Regular cardiac myocyte (primary cell): ENCODE measurements at places on chromosomes 3 and 15. TPM values are rescaled to one million over a fixed set of nuclear protein-coding genes. Genes with fewer than 3 reads are reported as not detected.

Gene CCR3
- not detected in 2 replicates for total RNA-seq

Gene PPM1L
- 1.7 and 2.3 TPM in 2 replicates for total RNA-seq

Gene CHRNB4
- total RNA-seq, result not detected in 2 replicates

Gene ACAN
- total RNA-seq, result 7.0 and 7.9 TPM in 2 replicates

Gene FSD2
- under 0.01 TPM in 1 of 2 replicates, not detected in the other for total RNA-seq

Gene ALDH1A2
- 4.5 and 8.8 TPM in 2 replicates for total RNA-seq

Gene ANKRD63
- total RNA-seq, result not detected in 2 replicates

Gene EXD1
- under 0.01 TPM in 1 of 2 replicates, not detected in the other for total RNA-seq

Gene TUBGCP4
- total RNA-seq, result 12.1 and 12.5 TPM in 2 replicates

Gene FAM227B
- 2.3 and 2.5 TPM in 2 replicates for total RNA-seq

Gene STAC
- total RNA-seq, result 26.2 and 44.7 TPM in 2 replicates

Gene LSAMP
- under 0.01 and 0.28 TPM in 2 replicates for total RNA-seq

Gene COL6A5
- not detected in 2 replicates for total RNA-seq

Gene POLQ
- total RNA-seq, result 1.7 and 11.3 TPM in 2 replicates

Gene ATP13A4
- total RNA-seq, result 0.19 and 0.56 TPM in 2 replicates

Gene DAZL
- total RNA-seq, result not detected in 2 replicates

Gene AZI2
- 61.2 and 134 TPM in 2 replicates for total RNA-seq

Gene UBE2E2
- total RNA-seq, result 63.3 and 84.3 TPM in 2 replicates

Gene CAPN3
- 0.77 and 2.0 TPM in 2 replicates for total RNA-seq

Gene LRRC49
- total RNA-seq, result 12.4 and 13.0 TPM in 2 replicates

Gene SEMA5B
- under 0.01 and 0.28 TPM in 2 replicates for total RNA-seq

Gene CCDC54
- total RNA-seq, result not detected in 2 replicates

Gene MNS1
- 0.85 and 4.8 TPM in 2 replicates for total RNA-seq

Gene FANCD2OS
- not detected in 2 replicates for total RNA-seq

Gene ADAMTSL3
- total RNA-seq, result 0.38 and 1.7 TPM in 2 replicates

Gene ANKRD34C
- not detected in 2 replicates for total RNA-seq

Gene U2SURP
- 44.8 and 46.4 TPM in 2 replicates for total RNA-seq

Gene FBXL22
- total RNA-seq, result 0.58 and 2.0 TPM in 2 replicates

Gene MCCC1
- 16.3 and 27.4 TPM in 2 replicates for total RNA-seq

Gene NKIRAS1
- 16.9 and 21.7 TPM in 2 replicates for total RNA-seq

Gene CCR9
- total RNA-seq, result not detected in 2 replicates

Gene OR5K2
- total RNA-seq, result not detected in 2 replicates

Gene CLRN1
- total RNA-seq, result not detected in 2 replicates

Gene CDCP1
- 16.5 and 37.5 TPM in 2 replicates for total RNA-seq

Gene CYP1A2
- total RNA-seq, result not detected in 2 replicates

Gene CTXND1
- not detected in 2 replicates for total RNA-seq

Gene LMAN1L
- total RNA-seq, result not detected in 2 replicates

Gene PTX3
- 1,917 and 2,581 TPM in 2 replicates for total RNA-seq

Gene TTC23
- 17.8 and 34.4 TPM in 2 replicates for total RNA-seq

Gene NBEAL2
- total RNA-seq, result 2.7 and 3.4 TPM in 2 replicates

Gene ELP6
- total RNA-seq, result 24.0 and 40.6 TPM in 2 replicates

Gene LDHAL6B
- not detected in 2 replicates for total RNA-seq

Gene OCA2
- not detected in 2 replicates for total RNA-seq

Gene ADIPOQ
- total RNA-seq, result not detected in 2 replicates

Gene COPS2
- total RNA-seq, result 60.0 and 95.6 TPM in 2 replicates

Gene IL17RB
- under 0.01 TPM in 1 of 2 replicates, not detected in the other for total RNA-seq

Gene PRRT3
- total RNA-seq, result 1.2 and 2.0 TPM in 2 replicates

Gene APBA2
- 12.1 and 13.8 TPM in 2 replicates for total RNA-seq

Gene TM4SF18
- 0.56 and 0.77 TPM in 2 replicates for total RNA-seq

Gene CPNE4
- total RNA-seq, result not detected in 2 replicates

Gene GRAMD2A
- 0.19 and 0.28 TPM in 2 replicates for total RNA-seq

Gene ATG7
- total RNA-seq, result 96.4 and 121 TPM in 2 replicates

Gene GMPPB
- total RNA-seq, result 28.5 and 70.7 TPM in 2 replicates

Gene GABRA5
- total RNA-seq, result 0.28 TPM in 1 of 2 replicates, not detected in the other

Gene SUCNR1
- 6.5 and 6.7 TPM in 2 replicates for total RNA-seq

Gene SAMD7
- not detected in 2 replicates for total RNA-seq

Gene PLA2G4E
- total RNA-seq, result not detected in 2 replicates

Gene FMN1
- total RNA-seq, result 0.58 and 0.85 TPM in 2 replicates

Gene PDE8A
- total RNA-seq, result 50.8 and 57.8 TPM in 2 replicates
